RCC 7860 (cell line): ENCODE measurements at places on chromosomes 6 and 20.

DNA sequence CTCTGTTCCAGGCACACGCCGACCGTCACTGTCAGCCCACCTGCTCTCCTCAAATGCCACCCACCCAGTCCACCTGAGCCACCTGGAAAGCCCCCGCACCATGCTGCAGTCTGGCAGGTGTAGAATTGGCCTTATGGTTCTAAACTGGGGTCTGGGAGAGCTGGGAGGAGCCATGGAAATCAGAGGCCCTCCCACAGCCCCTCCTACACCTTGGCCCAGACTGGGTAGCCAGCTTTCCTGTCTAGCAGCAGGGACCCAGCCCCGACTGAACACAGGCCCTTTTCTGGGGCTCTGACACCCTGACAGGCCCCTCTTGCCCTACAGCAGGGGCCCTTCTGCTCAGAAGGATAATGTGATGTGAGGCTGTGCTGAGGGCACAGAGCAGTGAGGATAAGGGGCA lies 31.1 kb downstream of the LRFN2 start:
- no peak for DNase-seq

- no peak for DNase-seq
Measured at GRCh38 chr6:18545726-18546125, 158.6 kb downstream of the RNF144B start.

DNA sequence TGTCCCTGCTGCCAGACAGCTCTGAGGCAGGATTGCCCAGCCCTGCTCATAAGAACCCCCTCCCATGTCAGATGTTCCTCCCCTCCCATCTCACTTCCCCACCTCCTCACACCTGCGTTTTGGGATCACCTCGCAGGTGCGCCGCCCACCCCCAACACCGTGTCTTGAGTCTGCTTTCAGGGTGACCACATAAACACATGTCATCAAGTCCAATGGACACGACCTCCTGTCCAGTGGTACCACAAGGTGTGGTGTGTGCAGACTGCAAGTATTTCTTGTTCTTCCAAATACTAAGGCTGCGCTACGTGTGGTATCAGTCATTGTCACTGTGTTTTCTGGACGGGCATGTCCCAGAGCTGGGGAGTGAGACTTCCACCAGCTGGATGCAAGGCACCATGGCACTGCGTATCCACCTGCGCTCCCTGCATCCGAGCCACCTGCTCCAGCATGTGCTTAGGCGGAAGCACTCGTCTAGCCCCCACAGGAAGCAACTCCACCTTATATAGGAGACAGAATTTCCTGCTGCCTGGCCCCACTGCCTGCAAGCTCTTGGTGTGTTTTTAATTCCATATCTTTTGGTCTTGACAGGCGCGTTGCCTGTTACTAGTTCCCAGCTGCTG lies 119.7 kb upstream of the NXT1 start:
- no peak for DNase-seq

GRCh38 chr6:140130074-140130473 lies 755.6 kb upstream of the CITED2 start:
- no peak for DNase-seq

DNA sequence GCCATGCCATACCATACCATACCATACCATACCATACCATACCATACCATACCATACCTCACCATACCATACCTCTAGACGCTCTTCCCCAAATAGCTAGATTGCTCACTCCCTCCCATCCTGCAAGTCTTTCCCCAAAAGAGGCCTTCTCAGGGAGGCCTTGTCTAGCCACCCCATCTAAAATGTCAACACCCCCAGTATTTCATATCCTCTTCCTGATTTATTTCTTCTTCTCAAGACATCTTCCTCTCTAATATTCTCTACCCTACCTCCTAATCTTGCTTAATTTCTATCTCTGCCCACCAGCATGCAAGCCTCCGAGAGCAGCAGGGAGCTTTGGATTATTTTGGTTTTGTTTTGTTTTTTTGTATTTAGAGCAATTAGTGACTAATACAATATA lies 225.2 kb upstream of the RREB1 start:
- DNase-seq, result no peak

DNA sequence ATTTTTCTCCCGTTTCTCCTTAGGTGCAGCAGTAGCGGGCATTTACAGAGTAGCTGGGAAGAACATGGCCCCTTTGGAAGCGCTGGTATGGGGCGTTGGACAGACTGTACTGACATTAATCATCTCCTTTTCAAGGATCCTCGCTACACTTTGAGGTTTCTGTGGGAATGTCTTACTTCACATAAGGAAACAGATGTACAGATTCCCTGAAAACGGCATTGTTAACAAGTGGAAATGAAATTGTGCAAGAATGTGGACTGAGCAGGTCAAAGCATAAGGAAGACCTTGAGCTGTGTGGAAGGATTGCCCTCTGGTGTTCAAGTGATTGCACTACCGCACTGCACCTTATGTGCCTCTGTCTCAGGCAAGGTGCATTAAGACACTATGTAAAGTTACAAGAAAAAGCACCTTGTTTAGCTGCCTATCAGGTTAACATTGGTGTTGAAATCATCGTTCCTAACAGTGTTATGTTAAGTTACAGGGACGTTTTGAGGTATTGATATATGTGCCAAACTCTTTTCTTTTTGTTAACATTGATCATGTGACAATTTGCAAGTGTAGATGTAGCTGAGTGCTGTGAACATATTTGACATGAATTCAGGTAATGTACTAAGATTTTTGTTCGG lies 38.0 kb downstream of the TMEM170B start:
- DNase-seq, result peak; percentile 52
